Progenitor cell of endocrine pancreas (in vitro differentiated cells): ENCODE measurements at places on chromosomes 1 and 21.

GRCh38 chr1:223062177-223062576, 80.9 kb downstream of the TLR5 start:
- H3K4me1 ChIP-seq: no peaks in the 10 kb centered on the region
- no peaks in the 10 kb centered on the region for H3K36me3 ChIP-seq
- peaks cover 15% of the 10 kb centered on the region for H3K27me3 ChIP-seq
- DNase-seq: no peak

DNA sequence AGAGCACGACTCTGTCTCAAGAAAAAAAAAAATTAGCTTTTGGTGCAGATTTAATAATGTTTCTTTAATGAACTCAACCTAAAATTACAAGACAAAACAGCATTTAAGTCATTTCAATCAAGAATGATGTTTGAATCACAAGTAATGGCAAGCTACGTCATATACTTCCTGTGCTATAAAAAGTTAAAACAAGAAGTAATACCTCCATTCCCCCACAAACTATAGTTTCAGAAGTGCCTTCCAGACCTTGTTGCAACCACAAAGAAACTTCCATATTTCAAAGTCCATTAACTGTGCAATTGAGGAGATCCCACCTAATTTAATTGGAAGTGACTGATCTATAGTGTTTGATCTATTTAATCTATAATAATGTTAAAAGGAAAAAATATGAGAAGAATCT, 15.1 kb downstream of the NRDC start:
- H3K27ac ChIP-seq: no peak overlapping the region
- H3K4me3 ChIP-seq: no peak overlapping the region
- H3K36me3 ChIP-seq: peaks cover 1% of the 10 kb centered on the region
- no peaks in the 10 kb centered on the region for H3K4me1 ChIP-seq
- DNase-seq: no peak
- H3K27me3 ChIP-seq: no peaks in the 10 kb centered on the region

DNA sequence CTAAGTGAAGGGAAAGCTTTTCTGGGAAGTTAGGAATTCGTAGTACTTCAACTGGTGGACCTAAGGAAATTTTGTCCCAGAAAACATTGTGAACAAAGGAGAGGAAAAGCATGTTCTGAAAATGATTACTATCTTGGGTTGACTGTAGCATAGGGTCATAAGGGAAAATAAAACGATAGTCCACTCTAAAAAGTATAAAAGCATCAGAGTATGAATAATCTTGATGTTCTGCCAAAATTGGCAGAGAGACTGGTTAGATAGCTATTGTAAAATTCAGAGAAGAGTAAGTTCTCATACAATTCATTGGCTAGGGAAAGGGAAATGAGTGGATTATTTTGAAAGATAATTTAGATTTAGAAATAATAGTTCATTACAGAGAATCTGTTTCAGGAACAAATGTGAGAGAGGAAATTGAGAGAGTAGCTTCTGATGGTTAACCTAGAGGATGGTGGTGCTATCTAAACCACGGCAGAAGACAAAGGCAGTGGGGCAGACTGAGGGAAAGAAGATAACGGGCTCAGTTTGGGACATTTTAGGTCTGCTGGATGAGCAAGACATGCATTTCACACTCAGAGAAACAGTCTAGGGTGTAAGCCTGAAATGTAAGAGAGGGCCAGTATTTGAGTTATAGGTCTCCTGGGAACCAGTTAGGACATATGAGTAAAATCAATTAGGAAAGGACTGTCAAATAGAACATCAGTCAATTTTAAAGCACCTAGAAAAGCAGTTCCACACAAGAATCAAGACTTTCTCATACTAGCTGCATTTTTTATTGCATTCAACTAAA, 799.3 kb upstream of the CXADR start:
- H3K36me3 ChIP-seq: no peaks in the 10 kb centered on the region
- H3K27me3 ChIP-seq: no peaks in the 10 kb centered on the region
- H3K4me1 ChIP-seq: peaks cover 2% of the 10 kb centered on the region
- H3K27ac ChIP-seq: no peak overlapping the region
- DNase-seq: no peak

DNA sequence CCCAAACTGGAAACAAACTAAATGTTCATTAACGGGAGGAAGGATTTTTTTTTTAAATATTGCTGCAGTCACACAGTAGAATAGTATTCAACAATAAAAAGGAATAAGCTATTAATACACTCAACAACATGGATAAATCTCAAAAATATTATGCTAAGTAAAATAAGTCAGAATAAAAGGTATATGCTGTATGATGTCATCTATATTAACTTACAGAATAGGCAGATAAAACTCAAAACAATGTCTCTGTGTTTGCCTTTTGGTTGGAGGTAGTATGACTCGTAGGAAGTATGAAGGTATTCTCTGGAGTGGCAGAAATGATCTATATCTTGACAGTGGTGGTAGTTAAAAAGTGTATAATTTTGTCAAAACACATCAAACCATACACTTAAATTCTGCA, 6.1 kb upstream of the ST6GALNAC5 start:
- H3K27me3 ChIP-seq: peaks cover 43% of the 10 kb centered on the region
- no peak overlapping the region for H3K4me3 ChIP-seq
- H3K36me3 ChIP-seq: no peaks in the 10 kb centered on the region
- H3K27ac ChIP-seq: no peak overlapping the region
- DNase-seq: no peak
- no peaks in the 10 kb centered on the region for H3K4me1 ChIP-seq

GRCh38 chr1:36086529-36087232, 2.0 kb upstream of the ADPRS start:
- peak overlapping the region; percentile 40 for H3K4me3 ChIP-seq
- H3K27ac ChIP-seq: no peak overlapping the region
- H3K4me1 ChIP-seq: peaks cover 16% of the 10 kb centered on the region
- H3K27me3 ChIP-seq: no peaks in the 10 kb centered on the region
- no peaks in the 10 kb centered on the region for H3K36me3 ChIP-seq
- no peak for DNase-seq

DNA sequence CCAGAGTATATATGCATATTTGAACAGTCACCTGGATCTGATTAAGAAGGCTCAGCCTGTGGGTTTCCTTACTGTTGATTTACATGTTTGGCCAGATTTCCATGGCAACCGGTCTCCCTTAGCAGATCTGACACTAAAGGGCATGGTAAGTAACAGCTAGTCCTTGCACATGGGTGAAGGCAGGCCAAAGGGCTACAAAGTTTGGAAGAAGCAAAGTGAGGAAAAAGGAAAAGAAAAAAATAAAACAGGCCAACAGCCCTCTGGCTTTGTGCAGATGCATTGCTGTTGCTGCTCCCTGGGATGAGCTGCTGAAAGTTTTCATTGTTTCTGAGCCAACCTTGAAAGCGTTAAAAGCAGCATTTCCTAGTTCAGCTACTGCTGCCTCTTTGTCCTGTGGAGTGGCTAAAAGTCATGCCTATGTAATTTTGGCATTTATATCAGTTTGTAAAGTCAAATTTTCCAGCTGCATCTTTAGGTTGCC, 176.5 kb upstream of the HOOK1 start:
- H3K4me3 ChIP-seq: no peak overlapping the region
- peaks cover 2% of the 10 kb centered on the region for H3K36me3 ChIP-seq
- no peaks in the 10 kb centered on the region for H3K27me3 ChIP-seq
- no peak overlapping the region for H3K27ac ChIP-seq
- DNase-seq: no peak
